Prostate gland (tissue), 2 donors: ENCODE measurements at places on chromosomes 3 and 15. TPM values are rescaled to one million over a fixed set of nuclear protein-coding genes. Genes with fewer than 3 reads are reported as not detected.

Gene THPO
- not detected for total RNA-seq

Gene FES
- total RNA-seq = 33.9 TPM

Gene POPDC2
- 8.7 TPM for total RNA-seq

DNA sequence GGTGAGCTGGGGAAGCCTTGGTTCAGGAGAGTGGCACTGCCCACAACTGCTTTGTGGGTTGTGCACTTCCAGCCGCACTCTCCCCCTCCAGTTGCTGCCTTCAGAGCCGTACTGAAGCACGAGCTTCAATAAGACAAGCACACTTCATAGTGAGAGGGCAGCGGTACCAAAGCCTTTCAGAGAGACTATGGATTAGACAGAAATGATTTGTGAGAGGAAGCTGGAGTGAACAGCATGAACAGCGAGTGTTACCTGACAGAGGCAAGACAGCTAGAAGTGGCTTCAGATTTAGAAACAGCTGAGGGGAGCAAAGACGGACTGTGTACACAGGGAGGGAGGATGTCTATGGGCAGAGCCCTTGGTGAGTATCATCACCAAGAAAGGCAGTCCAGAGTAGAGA, 31.1 kb downstream of the HCLS1 start:
- DNase-seq = no peak
- no peak overlapping the region for H3K27ac ChIP-seq
- H3K4me3 ChIP-seq = no peak overlapping the region
- H3K4me1 ChIP-seq = no peaks in the 10 kb centered on the region

GRCh38 chr15:35867356-35867755, 321.4 kb upstream of the DPH6 start:
- H3K36me3 ChIP-seq = no peaks in the 10 kb centered on the region
- no peaks in the 10 kb centered on the region for H3K27me3 ChIP-seq
- H3K27ac ChIP-seq = no peak overlapping the region
- no peak overlapping the region for H3K4me3 ChIP-seq
- no peak for DNase-seq

GRCh38 chr3:15638891-15639262, 37.3 kb downstream of the BTD start:
- peaks cover 10% of the 10 kb centered on the region for H3K4me1 ChIP-seq
- no peak overlapping the region for H3K4me3 ChIP-seq
- H3K27ac ChIP-seq = no peak overlapping the region
- no peak for DNase-seq
- H3K36me3 ChIP-seq = no peaks in the 10 kb centered on the region

DNA sequence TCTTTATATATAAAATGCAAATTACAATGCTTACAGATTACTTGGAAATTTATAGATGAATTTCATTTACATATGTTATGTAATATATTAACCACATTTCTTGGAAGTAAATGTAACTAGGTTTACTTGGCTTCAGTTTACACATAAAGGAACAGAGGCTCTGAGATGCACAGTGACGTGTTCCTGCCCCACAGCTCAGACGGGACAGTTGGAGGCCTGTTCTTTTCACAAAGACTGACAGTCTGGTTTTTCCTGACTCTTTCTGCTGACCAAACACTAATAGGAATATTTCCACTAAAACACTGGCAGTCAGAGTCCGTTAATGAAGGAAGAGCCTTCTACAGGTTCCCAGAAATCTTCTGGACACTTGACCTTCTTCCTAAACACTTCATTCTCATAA, 336.1 kb downstream of the MFSD1 start:
- no peaks in the 10 kb centered on the region for H3K36me3 ChIP-seq
- peak overlapping the region; percentile 56 for H3K27ac ChIP-seq
- no peak overlapping the region for H3K4me3 ChIP-seq
- H3K4me1 ChIP-seq = no peaks in the 10 kb centered on the region

- H3K36me3 ChIP-seq = no peaks in the 10 kb centered on the region
- no peak overlapping the region for H3K27ac ChIP-seq
- no peak for DNase-seq
- no peaks in the 10 kb centered on the region for H3K27me3 ChIP-seq
- H3K4me1 ChIP-seq = no peaks in the 10 kb centered on the region
Observed at GRCh38 chr3:187629711-187630110, 40.5 kb downstream of the SST start.

DNA sequence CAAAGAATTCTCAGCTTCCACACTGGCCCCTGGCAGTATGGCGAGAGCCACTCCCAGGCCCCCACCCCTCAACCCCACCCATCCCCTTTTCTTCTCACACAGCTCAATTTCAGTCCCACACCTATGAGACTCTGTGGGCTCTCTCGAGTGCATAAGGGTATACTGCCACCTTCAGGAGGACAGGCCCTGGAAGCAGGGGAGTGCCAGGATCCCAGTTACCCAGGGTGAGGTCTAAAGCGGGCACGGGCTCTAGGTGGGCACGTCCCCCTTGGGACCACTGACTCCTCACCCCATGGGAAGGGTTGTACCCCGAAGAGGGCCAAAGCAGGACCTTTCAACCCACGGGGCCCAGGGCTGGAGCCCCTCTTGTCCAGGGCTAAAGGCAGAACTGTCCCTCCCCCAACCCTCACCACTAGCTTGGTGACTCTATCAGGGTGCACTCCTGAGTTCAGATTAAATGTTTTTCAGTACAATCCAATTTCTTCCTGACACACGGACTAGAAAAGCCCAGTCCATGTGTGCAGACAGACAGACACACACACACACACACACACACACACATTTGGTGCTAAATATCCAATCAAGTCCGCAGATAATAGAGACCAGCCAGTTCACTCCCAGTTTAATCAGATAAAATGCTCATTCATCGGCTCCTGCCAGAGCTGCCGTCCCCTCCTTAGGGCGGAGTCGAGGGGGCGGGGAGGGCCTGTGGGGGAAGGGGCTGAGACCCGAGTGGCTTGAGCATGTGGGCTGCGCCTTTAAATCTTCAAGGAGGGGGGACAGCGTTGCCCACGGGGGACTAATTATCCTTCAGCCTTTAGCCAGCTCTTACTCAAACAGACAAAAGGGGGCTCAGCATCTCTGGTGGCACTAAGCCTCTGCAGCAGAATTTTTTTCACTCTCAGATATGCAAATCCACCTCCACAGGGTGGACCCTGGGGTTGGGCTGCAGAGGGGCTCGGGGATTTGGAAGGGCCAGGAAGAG, 59.3 kb downstream of the CYP11A1 start:
- no peak overlapping the region for H3K4me3 ChIP-seq
- no peak overlapping the region for H3K27ac ChIP-seq
- H3K4me1 ChIP-seq = no peaks in the 10 kb centered on the region
- H3K27me3 ChIP-seq = peaks cover 3% of the 10 kb centered on the region

DNA sequence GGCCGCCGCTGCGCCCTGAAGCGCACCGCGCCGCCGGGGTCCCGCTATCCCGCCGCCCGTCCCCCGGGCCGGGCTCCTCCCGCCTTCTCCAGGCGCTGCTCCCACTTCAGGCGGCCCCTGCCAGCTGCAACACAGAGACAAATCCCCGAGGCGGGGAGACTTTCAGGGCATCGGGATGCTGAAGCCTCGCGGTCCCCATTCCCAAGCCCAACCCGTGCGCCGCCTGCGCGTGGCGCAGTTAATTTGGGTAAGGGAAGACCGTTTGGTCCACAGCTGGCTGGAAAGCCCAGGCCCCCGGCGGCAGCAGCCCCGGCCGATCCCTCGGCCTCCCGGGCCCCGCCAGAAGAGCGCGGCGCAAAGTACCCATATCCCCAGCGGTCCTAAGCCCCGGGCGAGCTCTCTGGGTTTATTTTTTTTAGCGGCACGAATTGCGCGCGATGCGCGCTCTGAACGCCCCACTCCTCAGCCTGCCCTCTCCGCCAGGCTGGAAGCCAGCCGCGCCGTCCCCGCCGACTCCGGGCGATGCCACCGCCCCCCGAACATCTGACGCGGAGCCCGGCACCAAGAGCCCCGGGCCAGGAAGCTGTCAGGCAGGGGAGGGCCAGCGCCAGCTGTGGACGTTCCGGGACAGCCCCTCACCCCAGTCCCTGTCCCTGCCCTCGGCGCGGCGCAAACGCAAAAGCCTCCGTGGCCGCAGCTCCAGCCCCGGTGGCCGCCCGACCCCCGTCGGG, 517 bp downstream of the FBN1 start:
- no peak for DNase-seq
- H3K4me1 ChIP-seq = no peaks in the 10 kb centered on the region
- H3K36me3 ChIP-seq = no peaks in the 10 kb centered on the region
- no peaks in the 10 kb centered on the region for H3K27me3 ChIP-seq
- H3K4me3 ChIP-seq = peak overlapping the region; percentile 63

DNA sequence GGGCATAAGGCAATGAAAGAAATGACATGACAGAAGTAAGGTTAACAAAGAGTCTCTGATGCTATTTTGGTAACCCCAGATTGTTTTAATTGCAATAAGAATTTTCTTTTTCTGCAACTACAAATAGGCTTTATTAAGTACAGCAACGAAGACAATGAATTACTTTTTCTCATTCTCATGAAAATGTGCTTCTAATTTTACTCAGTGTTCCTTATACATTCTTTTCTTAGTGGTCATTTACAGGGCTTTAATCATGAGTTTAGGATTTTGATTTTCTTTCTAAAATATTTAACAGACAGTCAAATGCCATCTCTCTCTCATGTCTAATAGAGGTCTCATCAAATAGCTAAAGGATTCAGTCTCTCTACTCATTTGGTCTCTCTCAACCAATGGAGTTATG, 452.1 kb downstream of the RAP2B start:
- DNase-seq = no peak
- no peaks in the 10 kb centered on the region for H3K36me3 ChIP-seq
- H3K27me3 ChIP-seq = no peaks in the 10 kb centered on the region

DNA sequence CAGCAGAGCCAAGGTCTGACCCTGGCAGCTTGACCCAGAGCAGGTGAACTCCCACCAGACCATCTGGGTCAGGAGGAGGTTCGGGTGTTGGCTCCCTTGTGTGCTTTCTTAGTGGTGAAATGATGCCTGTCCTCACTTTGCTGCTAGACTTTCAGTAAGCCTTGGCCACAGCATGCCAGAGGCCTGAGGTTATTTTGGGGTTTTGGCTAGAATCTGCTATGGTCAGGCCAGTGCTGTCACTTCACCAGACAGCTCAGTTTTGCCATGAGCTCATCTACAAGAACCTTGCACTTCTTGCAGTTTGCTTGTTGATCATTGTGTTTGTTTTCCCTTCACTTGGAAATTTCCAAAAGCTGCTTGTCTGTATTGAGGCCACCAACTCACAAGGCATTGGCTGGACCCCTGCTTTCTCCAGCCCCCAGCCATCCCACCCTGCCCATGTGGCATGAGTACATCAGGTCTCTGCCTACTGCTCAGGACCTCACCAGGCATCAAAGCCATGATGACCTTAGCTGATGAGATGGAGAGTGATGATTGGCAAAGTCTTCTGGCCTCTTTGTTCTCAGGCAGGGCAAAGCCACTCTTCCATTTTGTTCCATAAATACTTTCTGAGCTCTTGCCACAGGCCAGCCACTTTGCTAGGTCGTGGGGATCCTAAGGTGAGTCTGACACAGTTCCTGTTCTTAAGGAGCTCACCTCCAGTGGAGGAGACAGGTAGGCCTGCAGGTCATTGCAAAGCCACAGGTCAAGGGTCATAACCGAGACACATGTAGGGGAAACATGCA, 122.6 kb downstream of the ARNT2 start:
- no peaks in the 10 kb centered on the region for H3K4me1 ChIP-seq
- no peaks in the 10 kb centered on the region for H3K36me3 ChIP-seq
- no peak overlapping the region for H3K4me3 ChIP-seq
- H3K27ac ChIP-seq = no peak overlapping the region

GRCh38 chr3:150544726-150545125, 1.6 kb downstream of the SERP1 start:
- H3K27ac ChIP-seq = peak overlapping the region; percentile 98
- H3K27me3 ChIP-seq = no peaks in the 10 kb centered on the region
- H3K4me3 ChIP-seq = peak overlapping the region; percentile 91
- DNase-seq = no peak

- H3K27ac ChIP-seq = peak overlapping the region; percentile 63
- H3K27me3 ChIP-seq = no peaks in the 10 kb centered on the region
- DNase-seq = no peak
- no peaks in the 10 kb centered on the region for H3K4me1 ChIP-seq
- H3K36me3 ChIP-seq = no peaks in the 10 kb centered on the region
Observed at GRCh38 chr3:33658621-33658990, 59.4 kb downstream of the CLASP2 start.

GRCh38 chr3:180855364-180855763, 57.1 kb upstream of the FXR1 start:
- H3K27ac ChIP-seq = no peak overlapping the region
- H3K4me3 ChIP-seq = no peak overlapping the region
- H3K4me1 ChIP-seq = no peaks in the 10 kb centered on the region
- H3K27me3 ChIP-seq = no peaks in the 10 kb centered on the region

- H3K36me3 ChIP-seq = no peaks in the 10 kb centered on the region
- H3K4me1 ChIP-seq = no peaks in the 10 kb centered on the region
- H3K4me3 ChIP-seq = no peak overlapping the region
- no peak for DNase-seq
Observed at GRCh38 chr15:39942101-39942752, 8.3 kb downstream of the EIF2AK4 start.

GRCh38 chr3:46693038-46693891, at the start of gene ALS2CL:
Gene ALS2CL (minus strand): TSS chr3:46693679. CDS start chr3:46689440, 4,239 bp downstream.
- DNase-seq = peak; percentile 49
- peak within 1 kb of the TSS; percentile 60 for H3K27ac ChIP-seq
- peak within 1 kb of the TSS; percentile 55 for H3K4me3 ChIP-seq
- H3K4me1 ChIP-seq = peaks cover 5% of the 10 kb centered on the region

GRCh38 chr15:92907896-92908712, 8.0 kb downstream of the CHD2 start:
- peak overlapping the region; percentile 98 for H3K27ac ChIP-seq
- DNase-seq = peak; percentile 8
- no peaks in the 10 kb centered on the region for H3K36me3 ChIP-seq
- H3K4me1 ChIP-seq = peaks cover 7% of the 10 kb centered on the region

DNA sequence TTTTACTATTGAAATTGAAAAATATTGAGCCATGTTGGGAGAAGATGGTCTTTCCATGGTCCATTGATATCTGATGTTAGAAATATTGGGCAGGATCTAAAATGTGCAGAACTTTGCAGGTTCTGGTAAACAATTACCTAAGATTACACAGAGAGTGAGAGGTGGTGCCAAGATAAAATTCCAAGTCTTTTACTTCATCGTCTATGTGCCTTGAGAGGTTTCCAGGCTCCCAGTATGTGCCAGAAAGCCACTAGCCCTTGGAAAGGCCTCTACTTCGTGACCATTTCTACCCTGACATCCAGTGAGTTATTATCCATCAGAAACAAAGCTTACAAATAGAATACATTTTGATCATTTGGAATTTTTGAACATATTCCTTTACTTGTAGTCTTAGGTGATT, 27.6 kb downstream of the CD200 start:
- H3K4me1 ChIP-seq = no peaks in the 10 kb centered on the region
- no peaks in the 10 kb centered on the region for H3K27me3 ChIP-seq
- H3K36me3 ChIP-seq = no peaks in the 10 kb centered on the region
- no peak for DNase-seq
- no peak overlapping the region for H3K27ac ChIP-seq

- H3K27me3 ChIP-seq = no peaks in the 10 kb centered on the region
- no peak overlapping the region for H3K4me3 ChIP-seq
- H3K4me1 ChIP-seq = no peaks in the 10 kb centered on the region
- H3K36me3 ChIP-seq = no peaks in the 10 kb centered on the region
Observed at GRCh38 chr15:56806148-56806536, 72.8 kb upstream of the ZNF280D start.
